IMR-90 (cell line): ENCODE measurements at places on chromosomes 12 and 14. TPM values are rescaled to one million over a fixed set of nuclear protein-coding genes. Genes with fewer than 3 reads are reported as not detected.
A peak's percentile ranks its signal among the peaks of the same experiment; 100 is the strongest.

- H3K4me1 ChIP-seq = no peaks in the 10 kb centered on the region
- H3K4me3 ChIP-seq = no peak overlapping the region
- no peak overlapping the region for H3K27ac ChIP-seq
- no peaks in the 10 kb centered on the region for H3K36me3 ChIP-seq
Observed at GRCh38 chr12:45708901-45709300, 20.6 kb upstream of the ARID2 start.

- no peak for DNase-seq
- no peak overlapping the region for H3K27ac ChIP-seq
- H3K4me3 ChIP-seq = no peak overlapping the region
- H3K36me3 ChIP-seq = no peaks in the 10 kb centered on the region
- no peaks in the 10 kb centered on the region for H3K27me3 ChIP-seq
Observed at GRCh38 chr14:36816481-36816880, 154.8 kb downstream of the PAX9 start.

GRCh38 chr14:48247977-48248376 is 572.6 kb upstream of the MDGA2 start:
- no peak overlapping the region for H3K27ac ChIP-seq
- DNase-seq = no peak
- H3K36me3 ChIP-seq = no peaks in the 10 kb centered on the region
- no peaks in the 10 kb centered on the region for H3K4me1 ChIP-seq

DNA sequence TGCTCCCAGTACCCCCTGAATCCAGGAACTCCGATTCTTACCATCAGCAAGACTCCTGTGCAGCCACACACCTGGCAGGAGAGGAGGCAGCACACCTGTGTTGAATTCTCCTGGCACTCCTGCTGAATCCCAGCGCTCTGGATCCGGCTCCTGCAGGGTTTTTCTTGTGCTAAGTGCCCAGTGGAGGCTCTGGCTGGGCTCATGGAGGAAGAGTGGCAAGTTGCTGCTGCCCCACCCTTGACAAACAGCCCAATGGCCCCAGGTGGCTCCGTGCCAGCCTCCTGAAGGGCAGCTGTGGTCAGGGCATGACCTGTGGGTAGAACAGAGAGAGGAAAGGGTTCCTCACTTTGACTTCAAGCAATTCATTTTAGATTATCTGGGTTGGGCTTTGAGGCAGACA is 20.0 kb downstream of the CRACR2A start:
- H3K27me3 ChIP-seq = peaks cover 16% of the 10 kb centered on the region
- H3K4me1 ChIP-seq = no peaks in the 10 kb centered on the region
- H3K27ac ChIP-seq = no peak overlapping the region

GRCh38 chr12:42565633-42566032 is 23.9 kb downstream of the PRICKLE1 start:
- peak overlapping the region; percentile 1; the same call in 1 of the 2 replicates for H3K27ac ChIP-seq
- no peaks in the 10 kb centered on the region for H3K36me3 ChIP-seq
- H3K4me3 ChIP-seq = no peak overlapping the region
- no peak for DNase-seq

GRCh38 chr12:112734859-112735695 is 56.5 kb upstream of the RPH3A start:
- H3K36me3 ChIP-seq = no peaks in the 10 kb centered on the region
- no peak for DNase-seq
- H3K4me1 ChIP-seq = no peaks in the 10 kb centered on the region
- H3K27ac ChIP-seq = no peak overlapping the region
- no peak overlapping the region for H3K4me3 ChIP-seq

GRCh38 chr12:74509886-74510285 is 27.7 kb upstream of the ATXN7L3B start:
- no peaks in the 10 kb centered on the region for H3K36me3 ChIP-seq
- H3K4me3 ChIP-seq = no peak overlapping the region
- no peaks in the 10 kb centered on the region for H3K27me3 ChIP-seq
- DNase-seq = no peak
- H3K27ac ChIP-seq = no peak overlapping the region
- no peaks in the 10 kb centered on the region for H3K4me1 ChIP-seq

ARF6 gene
- total RNA-seq = 40.1 and 65.8 TPM in 2 replicates

IL22 gene
- total RNA-seq = not detected in 2 replicates

AQP6 gene
- not detected in 2 replicates for total RNA-seq
